ENCODE measurements at places on chromosomes 16 and 17.

DNA sequence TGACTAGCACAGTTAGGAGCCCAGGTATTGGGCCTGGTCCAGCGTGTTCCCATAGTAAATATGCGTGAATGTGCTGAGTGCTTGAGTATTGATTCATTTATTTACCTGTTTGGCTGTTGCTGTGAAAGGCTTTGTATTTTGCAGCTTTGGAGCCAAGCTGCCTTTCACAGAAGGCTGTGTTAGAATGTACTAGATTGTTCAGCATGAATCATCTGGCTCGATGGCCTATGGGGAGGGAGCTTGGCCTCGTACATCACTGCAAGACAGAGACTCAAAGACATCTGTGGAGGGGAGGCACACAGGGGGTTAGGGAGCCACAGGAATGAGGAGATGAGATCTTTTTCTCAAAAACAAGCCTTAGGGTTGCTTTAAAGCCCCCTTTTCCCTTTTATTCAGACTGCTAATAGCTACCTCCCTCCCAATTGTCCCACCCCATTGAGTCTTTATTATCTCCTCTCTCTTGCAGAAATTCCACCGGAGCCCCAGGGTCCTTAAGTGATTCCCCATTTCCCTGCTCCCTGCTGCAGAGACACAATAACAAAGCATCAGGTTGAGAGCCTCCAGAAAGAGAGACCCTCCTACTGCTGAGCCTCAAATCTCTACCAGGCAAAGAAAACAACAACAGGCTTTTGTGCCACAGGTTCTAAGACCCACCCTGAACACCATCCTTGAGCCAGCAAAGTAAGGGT is 307.2 kb downstream of the ABCC12 start:
- DNase-seq, result no peak

- no peak for DNase-seq
Observed at GRCh38 chr17:63993368-63993985, 4.7 kb upstream of the PRR29 start.

GRCh38 chr17:56142325-56142724 is 10.9 kb upstream of the ANKFN1 start:
- DNase-seq, result no peak

- DNase-seq, result no peak
Observed at GRCh38 chr17:45757431-45758218, 26.5 kb upstream of the CRHR1 start.

DNA sequence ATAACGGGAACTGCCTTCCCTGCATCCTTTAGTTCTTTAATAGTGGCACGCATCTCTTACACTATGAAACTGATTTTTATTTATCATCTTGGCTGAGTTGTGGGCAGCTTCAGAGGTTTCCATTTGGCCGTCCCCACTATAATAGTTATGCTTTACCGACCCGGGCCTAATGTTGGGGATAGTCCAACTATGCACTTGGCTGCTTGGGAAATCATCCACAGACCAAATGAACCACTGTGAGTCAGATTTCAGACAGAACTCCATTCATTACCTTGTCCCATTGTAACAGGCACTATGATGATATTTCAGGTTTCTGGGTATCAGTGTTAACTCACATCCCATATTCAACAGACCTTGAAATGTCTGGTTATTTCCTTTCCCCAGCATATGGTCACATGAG is 6.1 kb upstream of the SLFN5 start:
- DNase-seq, result no peak

DNA sequence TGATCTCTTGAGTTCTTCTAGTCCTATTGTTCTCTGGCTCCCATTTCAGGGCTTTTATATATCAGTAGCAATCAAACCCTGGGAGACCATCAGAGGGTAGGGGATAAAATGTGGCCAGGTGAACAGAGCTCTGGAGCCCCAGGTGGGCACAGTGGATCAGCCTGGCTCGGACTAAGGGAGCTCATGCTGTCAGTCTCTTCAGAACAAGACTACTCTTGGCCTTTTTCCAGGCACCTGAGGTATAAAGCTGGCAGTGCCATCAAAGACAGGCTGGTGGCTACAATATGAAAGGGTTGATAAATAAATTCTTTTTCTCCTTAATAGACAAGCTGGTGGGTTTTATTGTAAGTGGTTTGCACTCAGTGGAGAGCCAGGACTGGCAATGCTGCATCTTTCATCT is 160.0 kb upstream of the CCL2 start:
- no peak for DNase-seq

DNA sequence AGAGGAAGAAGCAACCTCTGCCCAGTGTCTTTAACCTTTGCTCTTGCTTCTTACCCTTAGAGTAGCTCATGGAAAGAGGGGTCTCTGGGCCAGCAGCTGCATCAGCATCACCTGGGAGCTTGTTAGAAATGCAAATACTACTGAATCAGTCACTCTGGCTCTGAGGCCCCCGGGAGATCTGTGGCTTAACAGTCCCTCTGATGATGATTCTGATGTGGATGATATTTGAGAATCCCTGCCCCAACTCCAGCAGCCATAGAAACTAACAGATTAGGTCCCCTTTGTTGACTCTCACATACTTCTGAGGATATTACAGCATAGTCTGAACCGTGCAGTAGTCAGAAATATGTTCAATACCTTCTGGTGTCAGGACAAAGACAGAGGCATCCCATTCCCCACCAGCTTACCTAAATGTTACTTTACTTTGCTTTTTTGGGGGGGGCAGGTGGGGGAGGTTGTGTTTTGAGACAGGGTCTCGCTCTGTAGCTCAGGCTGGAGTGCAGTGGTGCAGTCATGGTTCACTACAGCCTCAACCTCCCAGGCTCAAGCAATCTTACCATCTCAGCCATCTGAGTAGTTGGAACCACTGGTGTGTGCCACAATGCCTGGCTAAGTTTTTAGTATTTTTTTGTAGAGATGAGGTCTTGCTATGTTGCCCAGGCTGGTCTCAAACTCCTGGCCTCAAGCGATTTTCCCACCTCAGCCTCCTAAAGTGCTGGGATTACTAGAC is 220.1 kb downstream of the CCDC182 start:
- DNase-seq, result no peak

- no peak for DNase-seq
Observed at GRCh38 chr16:12545297-12545610, 258.4 kb downstream of the CPPED1 start.

GRCh38 chr16:56269811-56270684 is 78.8 kb downstream of the GNAO1 start:
- DNase-seq, result no peak

DNA sequence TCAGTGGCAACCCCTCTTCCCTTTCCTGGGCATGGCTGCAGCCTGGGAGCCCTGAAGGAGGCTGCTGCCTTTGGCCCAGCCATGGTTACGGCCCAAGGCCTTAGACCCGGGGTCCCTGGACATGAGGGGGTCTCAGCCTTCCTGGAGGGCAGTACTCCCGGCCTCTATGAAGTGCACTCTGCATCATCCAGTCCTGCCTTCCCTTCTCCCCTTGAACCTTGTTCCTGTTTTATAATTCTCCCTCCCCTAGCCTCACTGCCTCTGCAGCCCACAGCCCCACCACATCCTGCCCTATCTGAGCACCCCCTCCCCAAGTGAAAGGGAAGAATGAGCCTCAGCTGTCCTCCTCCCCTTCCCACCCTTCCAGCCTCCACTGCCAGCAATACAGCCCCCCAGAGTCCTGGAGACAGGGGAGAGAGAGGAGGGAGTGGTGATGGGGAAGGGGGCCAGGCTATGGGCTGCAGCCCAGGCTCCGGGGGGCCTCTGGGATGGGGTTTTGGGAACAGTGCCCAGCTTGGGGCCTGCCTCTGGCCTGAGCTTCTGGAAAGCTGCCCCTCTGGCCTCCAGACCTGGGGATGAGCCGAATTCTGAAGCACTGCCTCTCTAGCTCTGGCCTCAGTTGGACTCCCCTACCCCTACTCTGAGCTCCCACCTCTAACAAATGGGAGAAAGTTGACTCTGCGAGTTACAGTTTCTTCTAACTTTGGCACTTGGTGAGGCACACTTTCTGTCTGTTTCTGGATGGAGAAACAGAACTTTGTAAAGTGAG is 7.6 kb downstream of the CCR7 start:
- DNase-seq, result peak; percentile 50

GRCh38 chr17:12859520-12859919 is 70.2 kb downstream of the ARHGAP44 start:
- no peak for DNase-seq

GRCh38 chr17:5225668-5226457 is 8.8 kb downstream of the SCIMP start:
- DNase-seq, result no peak

- no peak for DNase-seq
Observed at GRCh38 chr16:23712976-23713375, at the start of gene ERN2. Gene ERN2 (minus strand): TSS chr16:23713222. CDS start chr16:23713187, 35 bp downstream.

DNA sequence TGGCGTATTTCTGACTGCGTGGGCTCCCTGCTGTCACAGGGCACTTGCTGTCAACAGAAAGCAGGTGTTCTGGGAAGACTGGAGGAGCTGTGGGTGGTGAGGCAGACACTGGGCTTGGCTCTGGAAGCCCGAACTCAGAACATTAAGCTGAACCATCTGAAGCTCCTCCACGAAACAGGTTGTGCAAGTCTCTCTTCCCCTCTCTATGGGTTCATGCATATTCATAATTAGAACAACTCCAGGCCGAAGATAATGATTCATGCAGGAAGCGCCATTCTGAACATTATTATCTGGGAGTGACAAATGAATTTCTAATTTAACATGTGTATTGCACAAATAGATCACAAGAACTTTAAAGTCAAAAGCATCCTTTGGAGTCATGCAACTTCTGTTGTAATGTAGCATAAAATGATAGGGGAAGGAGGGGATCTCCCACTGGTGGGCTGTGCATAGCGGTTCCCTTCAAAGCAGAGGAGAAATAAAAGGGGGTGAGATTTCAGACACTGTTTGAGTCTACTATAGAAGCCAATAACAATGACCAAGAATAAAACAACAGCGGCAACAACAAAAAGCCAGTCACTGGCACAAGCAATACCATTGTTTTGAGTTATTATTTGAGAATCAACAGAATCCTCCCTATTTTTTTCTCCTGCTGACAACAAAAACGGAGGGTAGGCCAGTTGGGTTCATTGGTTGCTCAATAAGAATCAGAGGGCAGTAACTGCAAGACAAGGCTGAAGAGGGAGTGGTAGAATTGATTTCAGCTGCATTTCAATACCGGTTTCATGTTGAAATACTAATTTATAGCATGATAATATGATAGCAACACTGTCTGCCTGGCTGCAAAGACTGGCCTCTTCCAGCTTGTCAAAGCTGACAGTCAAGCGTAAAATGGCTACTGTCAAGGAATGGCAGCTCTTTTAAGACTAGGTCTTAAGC is 407.3 kb downstream of the XYLT1 start:
- no peak for DNase-seq

- no peak for DNase-seq
Observed at GRCh38 chr17:44637066-44637465, 19.2 kb upstream of the MEIOC start.

Measured in eye (tissue), 1 donor.